ENCODE measurements at places on chromosomes 6 and 20.

- no peak for DNase-seq
Measured at GRCh38 chr6:150328744-150329405, 39.9 kb upstream of the IYD start.

DNA sequence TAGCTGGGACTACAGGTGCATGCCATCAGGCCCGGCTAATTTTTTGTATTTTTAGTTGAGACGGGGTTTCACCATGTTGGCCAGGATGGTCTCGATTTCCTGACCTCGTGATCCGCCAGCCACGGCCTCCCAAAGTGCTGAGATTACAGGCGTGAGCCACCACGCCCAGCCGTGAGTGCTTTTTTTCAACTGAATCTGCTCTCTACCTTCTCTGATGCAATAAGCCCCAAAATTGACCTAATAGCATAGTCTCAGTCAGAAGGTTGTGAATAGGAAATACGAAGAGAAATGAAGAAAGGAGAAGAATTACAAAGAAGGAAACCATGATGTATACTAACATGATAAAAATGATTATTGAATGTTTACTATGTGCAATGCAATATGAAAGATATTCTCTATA lies 33.2 kb downstream of the BEND6 start:
- no peak for DNase-seq

DNA sequence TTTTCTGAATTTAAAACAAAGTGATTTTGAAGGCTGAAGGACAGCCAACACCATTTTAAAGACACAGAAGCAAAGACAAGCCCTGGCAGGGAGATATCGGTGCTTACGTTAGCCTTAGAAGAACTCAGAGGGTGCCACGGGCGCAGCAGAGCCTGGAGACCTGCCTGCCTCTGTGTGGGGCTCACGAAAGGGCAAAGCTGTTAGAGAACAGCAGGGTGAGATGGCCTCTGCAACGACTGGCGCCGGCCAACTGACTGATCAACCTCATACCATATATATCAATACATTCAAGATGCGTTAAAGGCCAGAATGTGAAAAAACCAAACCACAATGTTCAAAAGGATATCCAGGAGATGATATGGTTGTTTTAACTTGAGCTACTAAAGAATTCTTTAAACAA lies 151.0 kb upstream of the RPS6KA2 start:
- DNase-seq, result no peak

- DNase-seq, result no peak
Measured at GRCh38 chr6:24458941-24459340, 30.4 kb downstream of the GPLD1 start.

DNA sequence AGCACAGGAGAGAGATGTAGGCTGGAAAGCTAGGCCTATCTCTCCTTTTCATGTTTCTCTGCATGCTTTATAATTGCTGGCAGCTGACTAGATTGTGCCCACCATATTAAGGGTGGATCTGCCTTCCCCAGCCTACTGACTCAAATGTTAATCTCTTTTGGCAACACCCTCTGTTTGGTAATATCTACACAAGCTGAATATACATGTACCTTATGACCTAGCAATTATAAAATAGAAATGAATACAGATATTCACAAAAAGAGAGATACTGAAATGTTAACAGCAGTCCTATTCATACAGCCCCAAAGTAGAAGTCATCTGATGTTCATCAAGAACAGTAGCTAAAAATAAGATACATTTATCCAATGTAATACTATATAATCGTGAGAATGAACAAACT lies 429.6 kb downstream of the EPM2A start:
- no peak for DNase-seq

DNA sequence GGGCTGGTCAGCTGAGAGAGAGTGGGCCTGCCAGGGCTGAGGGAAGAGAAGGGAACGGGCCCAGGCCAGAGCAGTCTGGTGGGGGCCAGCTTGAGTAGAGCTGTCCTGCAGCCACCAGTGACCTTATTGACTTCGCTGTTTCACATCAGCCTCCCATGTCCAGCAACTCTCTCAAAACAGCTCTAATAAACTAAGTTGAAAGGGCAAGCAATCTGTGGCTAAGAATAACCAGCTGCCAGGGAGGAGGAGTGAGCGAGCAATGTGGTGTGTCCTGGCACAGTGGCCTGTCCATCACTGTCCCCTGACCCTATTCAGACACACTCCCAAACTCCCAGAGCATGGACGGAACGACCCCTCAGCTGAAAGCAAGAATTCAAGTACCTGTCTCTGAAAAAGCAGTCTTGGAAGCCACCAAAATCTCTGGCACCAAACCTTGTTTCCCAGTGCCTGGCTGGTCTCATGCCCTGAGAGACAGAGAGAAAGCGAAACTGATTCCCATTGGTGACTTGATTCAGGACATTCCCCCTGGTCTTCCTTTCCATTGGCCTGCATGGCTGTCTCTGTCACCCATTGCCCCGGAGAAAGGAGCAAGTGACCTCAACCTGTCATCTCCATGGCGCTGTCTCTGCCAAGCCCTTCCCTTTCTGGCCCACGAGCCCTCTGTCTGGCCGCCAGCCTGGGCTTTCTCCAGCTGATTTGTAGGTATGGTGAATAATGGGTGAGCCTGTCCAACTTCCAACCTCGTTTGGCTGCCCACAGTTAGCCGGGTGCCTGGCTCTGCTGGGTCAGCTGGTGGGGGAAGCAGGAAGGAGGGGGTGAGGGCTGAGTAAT lies at the start of gene DDO:
DDO (minus strand) TSS at position 490 of the 831 bp plus-strand sequence. CDS start 2,113 bp downstream, outside the sequence.
- no peak for DNase-seq

DNA sequence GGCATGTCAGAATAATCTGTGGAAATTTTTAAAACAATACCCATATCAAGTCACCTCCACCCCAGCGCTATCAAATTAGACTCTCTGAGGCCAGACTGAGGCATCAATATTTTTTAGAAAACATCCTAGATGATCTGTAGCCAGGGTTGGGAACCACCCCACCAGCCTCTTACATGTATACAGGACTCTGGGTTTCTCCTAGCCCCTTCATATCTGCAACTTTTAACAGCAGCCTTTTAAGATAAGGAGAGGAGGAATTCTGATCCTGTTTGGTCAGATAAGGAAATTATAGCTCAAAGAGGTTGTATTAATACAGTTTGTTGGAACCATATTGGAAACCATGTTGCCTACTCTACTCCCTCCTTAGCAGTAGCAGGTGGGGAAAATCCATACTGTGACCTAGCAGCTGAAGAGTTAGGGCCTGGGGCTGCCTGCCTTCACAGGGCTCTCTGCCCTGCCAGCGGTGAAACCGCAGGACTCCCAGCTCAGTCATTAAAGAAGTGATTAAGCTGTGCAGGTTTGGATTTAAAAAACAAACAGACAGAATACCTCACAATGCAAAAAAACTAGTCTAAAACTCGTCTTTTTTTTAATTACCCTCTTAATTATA lies 30.0 kb downstream of the BRPF3 start:
- DNase-seq, result no peak
